ENCODE measurements at places on chromosomes 13 and 19. TPM values are rescaled to one million over a fixed set of nuclear protein-coding genes. Genes with fewer than 3 reads are reported as not detected.

The ZNF575 gene
- 0.41 TPM for total RNA-seq

The ZNF541 gene
- 0.10 TPM for total RNA-seq

The GFY gene
- not detected for total RNA-seq

The SHKBP1 gene
- total RNA-seq = 8.8 TPM

The LILRA1 gene
- 0.51 TPM for total RNA-seq

The STARD13 gene
- 41.6 TPM for total RNA-seq

The SRRM5 gene
- total RNA-seq = not detected

DNA sequence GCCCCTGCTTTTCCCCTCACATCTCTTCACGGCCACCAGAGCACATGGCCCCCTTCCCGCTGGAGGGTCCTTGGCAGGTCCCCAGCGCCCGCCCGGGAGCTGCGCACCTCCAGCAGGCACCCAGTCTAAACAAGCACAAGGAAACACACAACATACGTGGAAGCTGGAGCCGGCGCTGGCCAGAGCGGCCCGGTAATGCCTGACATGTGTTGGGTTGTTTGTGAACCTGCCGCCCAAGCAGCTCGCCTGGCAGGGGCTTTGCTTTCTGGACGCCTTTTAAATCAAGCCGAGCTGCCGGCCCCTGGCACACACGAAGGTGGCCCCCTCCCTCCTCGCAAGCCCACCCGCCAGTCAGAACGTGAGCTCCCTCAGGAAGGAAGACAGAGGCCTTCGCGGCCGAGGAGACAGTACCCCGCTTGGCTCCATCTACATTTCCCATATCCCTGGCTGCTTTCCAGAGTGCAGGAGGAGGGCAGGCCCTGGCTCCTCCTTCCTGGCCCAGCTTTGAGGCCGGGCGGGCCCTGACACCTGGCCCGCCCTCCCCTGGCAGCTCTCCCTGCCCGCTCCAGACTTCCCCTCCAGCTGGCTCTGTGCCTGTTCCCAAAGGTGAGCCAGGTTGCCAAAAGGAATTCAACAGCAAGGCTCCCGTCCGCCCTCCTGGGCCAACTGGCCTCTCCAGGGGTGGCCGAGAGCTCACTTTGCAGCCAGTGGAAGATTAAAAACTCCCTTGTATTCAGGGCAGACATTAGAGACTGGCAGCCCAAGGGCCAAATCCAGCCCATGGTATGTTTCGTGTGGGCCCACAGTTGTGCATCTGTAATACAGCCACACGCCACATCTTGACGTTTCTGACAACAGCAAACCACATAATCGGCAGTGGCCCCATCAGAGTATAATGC lies 28.7 kb downstream of the COMP start:
- DNase-seq = peak; percentile 94

DNA sequence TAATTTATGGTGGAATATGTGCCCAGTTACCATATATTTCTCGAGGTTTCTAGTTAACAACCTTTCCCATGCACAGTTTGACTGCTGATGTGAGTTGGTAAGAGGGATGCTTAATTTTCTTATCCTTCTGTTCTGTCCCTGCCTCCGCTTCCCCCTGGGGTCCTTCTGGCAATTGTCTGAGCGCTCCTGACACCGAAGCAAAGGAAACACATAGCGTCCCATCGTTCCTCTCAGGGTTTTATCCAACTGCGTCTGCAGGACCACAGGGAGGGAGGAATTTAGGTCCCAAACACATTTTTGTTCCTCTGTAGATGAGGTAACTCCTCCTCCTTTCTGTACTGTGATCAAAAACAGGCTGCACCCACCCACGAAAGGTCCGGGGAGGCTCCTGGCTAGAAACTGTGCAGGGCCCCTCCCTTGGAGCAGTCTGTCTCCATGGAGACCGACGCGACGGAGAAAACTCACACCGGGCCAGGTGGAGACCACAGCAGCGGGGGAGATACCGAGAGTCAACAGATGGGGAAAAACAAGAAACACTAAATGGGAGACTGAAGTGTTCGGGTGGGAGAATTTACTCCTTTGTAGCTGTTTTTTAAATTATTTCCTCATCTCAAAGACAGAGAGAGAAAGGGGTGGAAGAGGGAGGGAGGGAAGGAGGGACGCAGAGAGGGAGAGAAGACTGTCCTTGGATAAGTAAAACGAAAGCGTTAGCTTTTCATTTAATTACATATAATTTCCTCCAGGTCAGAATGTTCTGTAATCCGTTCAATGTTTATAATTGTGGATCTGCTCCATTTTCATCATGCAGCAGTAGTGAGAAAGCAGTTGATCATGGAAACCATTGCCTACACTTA lies 191.8 kb upstream of the NBEA start:
- peak; percentile 61 for DNase-seq

DNA sequence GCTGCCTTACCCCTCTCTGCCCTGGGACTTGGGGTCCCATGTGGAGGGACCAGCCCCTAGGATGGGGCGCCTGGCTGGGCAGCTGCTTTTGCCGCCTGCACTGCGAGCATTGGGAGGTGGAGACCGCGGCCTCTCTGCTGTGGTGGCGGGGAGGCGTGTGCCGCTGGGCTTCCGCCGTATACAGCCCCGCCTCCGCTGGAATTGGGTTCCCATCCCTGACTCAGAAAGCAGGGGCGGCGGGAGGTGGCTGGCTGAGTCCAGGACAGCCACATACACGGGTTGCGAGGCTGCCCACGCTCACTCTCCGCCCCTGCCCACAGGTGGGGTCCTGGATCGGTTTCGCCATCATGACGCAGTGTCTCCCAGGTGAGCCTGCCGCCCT lies 6.6 kb downstream of the NDUFB7 start:
- DNase-seq = no peak

- no peak for DNase-seq
These were observed 3.1 kb upstream of the NKPD1 start for GRCh38 chr19:45163751-45164460.

GRCh38 chr13:45162821-45163220 lies 38.0 kb downstream of the KCTD4 start:
- peak; percentile 22 for DNase-seq

DNA sequence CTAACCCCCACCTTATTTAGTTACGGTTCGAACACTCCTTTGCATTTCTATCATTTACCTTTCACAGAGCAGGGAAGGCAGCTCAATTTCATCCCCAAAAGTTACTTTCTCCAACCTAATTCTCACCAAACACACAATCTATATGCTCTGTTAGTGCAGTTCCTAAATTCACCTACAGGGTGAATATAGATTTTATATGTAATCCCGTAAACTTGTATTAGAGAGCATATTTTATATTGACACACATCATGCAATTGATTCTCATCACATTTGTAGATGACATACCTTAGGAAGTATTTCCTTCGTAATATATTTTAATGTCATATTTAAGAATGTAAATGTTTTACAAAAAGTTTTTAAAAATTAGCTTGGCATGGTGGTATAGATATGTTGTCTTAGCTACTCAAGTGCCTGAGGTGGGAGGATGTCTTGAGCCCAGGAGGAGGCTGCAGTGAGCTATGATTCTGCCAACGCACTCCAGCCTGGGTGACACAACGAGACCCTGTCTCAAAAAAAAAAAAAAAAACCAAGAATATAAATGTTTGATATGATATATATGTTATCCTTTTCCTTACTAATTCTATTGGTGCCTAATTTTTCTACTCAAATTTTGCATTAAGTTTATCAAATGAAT lies 57.3 kb upstream of the TNFRSF19 start:
- no peak for DNase-seq

DNA sequence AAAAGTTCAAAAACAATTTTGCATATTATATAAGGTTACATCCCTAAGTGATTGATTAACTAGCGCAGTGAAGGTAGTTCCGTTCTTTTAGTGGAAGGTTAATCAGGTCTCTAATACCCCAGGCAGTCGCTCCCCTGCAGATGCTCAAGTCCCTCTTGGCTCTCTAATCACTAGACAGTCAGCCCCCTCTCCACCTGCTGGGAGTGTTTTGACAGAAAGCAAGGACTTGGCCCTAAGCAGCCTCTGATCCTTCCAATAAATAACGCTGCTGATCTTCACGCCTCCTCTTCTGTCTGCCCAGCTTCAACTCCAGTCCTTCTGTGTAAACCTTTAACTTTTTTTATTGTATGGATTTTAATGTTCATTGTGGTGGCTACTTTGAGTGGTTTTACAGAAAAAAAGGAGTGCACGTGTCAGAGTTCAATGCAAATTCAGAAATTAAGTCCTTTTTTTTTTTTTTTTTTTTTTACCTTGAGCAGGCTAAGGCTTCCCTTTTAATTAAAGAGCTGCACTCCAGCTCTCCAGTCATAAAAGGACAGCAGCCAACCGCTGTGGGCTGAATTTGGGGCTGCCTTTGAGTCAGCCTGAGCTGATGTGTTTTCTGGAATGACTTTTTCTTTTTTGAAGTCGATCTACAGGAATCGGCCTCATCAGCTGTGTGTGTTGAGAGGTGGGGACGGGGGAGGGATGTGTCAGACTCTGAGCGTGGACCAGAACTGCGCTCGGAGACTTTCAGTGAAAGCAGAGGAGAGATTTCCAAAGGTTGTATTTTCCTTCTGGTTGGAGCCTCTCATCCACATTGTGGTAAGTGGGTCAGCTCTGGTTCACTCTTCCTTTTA lies 33.8 kb upstream of the MYO16 start:
- peak; percentile 50 for DNase-seq

DNA sequence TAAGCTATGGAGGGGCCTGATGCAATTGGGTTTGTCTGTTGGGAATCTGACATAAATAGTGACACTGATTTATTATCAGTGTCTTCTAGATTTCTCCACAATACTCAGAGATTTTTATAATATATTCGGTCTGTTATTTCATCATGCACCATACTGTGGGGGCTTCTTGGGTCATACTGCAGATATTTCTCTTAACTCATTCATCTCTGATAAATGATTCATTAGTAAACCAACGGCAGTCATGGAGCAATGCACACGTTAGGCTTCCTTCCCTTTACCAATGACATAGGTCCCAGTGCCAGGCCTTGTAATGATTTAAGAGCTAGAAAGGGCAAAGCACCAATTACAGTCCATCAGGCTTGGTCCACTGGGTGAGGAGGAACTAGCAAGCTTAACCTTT lies 53.6 kb downstream of the FAM216B start:
- DNase-seq = no peak

DNA sequence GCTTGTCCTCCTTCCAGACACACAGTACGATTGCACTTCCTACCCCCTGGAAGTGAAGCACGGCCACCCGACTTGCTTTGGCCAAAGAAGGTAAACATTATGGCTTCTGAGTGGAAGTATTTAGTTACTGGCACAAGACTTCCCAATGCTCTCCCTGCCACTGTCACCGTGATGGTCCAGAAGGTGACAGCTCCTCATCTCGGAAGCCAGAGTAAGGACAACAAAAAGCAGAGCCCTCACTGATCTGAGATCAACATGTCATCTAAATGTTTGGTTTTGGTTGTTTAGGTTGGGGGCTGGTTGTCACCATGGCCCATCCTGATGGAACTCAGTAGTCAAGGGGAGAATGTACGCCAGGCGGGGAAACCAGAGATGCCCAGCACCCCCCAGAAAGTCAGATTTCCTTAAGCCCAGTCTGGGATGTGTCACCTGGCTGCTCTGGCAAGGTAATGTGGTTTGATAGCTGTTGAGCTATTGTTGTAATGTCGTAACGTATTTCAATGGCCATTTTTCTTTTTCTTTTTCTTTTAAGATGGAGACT lies 170.1 kb upstream of the ZNF536 start:
- no peak for DNase-seq

All from tongue (tissue), 3 donors.